ENCODE measurements at places on chromosomes 3 and 15. TPM values are rescaled to one million over a fixed set of nuclear protein-coding genes. Genes with fewer than 3 reads are reported as not detected.
A peak's percentile ranks its signal among the peaks of the same experiment; 100 is the strongest.

DNA sequence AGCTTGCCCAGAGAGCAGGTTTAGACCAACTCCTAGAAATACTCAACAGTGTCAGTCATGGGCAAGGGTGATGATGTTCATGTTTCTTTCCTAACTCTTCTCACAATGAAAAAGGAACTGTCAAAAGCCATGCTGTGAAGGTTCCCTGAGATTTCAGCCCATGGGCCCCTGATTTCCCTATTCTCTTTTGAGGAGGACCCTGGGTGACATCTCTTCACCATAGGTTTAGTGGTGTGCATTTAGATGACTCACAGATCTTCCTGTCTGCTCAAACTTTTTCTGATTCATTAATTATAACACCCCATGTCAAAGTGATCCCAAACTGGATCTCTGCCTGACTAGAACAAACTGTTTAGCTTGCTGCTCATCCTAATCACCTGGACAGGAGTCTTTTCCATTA, 108.0 kb downstream of the BBX start:
- no peaks in the 10 kb centered on the region for H3K36me3 ChIP-seq
- H3K4me1 ChIP-seq, result no peaks in the 10 kb centered on the region
- no peaks in the 10 kb centered on the region for H3K27me3 ChIP-seq
- H3K4me3 ChIP-seq, result no peak overlapping the region

IRAK2 gene
- 5.0 TPM for total RNA-seq

DNA sequence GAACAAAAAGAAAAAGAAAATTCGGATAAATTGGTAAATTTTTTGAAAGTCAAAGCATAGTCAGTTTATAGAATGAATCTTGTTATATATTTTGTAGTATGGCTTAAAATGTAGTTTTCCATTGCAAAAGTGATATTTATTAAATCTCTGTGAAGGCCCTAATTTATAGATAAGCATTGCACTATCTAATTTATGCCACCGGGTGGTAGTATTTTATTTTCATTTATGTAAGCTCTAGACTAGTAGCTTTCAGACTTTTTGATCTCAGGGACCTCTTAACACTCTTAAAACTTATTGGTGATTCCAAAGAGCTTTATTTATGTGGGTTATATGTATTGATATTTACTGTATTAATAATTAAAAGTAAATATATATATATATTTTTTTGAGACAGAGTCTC, 133.9 kb upstream of the LRRFIP2 start:
- H3K27me3 ChIP-seq, result no peaks in the 10 kb centered on the region
- no peak overlapping the region for H3K27ac ChIP-seq
- H3K36me3 ChIP-seq, result peaks cover 13% of the 10 kb centered on the region
- no peak for DNase-seq
- no peaks in the 10 kb centered on the region for H3K4me1 ChIP-seq
- H3K4me3 ChIP-seq, result no peak overlapping the region

DNA sequence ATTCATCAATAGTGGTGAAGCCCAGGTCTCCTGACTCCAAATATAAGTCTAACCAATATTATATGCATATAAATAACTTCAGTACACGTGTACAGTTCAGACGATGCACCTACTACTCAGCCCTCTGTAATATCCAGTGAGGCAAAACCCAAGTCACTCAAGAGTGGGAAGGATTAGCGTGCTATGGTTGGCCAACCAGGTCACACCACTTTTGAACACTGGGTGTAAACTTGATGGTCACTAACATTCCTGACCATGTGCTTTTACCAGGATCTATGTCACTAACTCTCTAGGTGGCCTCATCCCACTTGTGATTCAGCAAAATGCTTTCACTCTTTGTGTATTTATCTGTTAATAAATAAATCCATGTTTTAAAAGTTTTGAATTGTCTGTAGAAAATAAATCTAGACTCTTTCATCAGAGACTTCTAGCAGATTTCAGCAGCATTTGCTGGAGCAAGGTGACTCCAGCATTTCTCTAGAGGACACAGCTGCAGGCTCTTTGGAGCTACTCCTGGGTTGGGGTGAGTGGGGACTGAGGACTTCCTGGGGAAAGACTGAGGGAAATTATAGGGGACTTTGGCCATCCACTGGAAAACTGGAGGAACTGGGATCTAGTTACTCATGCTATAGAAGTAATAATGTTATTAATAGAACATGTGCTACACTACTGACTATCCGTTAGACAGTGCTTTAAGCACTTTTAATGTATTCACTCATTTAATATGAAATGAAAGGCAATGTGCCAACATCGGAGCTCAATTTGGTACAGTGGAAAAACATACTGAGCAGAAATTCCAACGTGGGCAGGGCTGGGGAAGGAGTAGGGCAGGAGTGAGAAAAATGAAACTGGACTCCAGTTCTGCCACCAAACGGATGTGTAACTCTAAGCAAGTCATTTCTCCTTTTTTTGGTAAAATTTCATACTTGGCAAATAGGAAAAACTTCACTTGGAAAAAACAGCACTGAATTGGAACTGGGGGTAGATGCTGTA, 97.9 kb downstream of the RORA start:
- H3K27me3 ChIP-seq, result peaks cover 2% of the 10 kb centered on the region
- no peak overlapping the region for H3K4me3 ChIP-seq
- no peak for DNase-seq

DNA sequence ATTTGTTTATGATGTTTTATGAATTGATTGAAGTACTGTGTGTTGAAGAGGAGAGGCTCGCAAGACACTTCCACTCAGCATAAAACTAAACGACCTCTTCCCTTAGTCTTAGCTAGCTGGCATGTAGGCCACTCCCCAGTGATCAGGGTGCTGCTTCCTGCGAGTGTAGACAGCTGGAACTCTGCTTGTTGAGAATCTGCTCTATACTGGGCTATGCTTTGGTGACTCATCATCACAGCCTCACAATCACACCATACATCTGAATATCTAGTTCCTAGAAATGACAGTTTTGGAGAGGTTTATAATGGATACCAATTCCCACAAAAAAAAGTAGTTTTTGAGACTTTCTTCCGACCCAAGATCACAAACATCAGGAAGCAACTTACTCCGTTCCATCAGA, 1.5 kb upstream of the SLC24A5 start:
- H3K4me3 ChIP-seq, result no peak overlapping the region
- no peaks in the 10 kb centered on the region for H3K36me3 ChIP-seq
- peaks cover 2% of the 10 kb centered on the region for H3K27me3 ChIP-seq
- DNase-seq, result no peak

DNA sequence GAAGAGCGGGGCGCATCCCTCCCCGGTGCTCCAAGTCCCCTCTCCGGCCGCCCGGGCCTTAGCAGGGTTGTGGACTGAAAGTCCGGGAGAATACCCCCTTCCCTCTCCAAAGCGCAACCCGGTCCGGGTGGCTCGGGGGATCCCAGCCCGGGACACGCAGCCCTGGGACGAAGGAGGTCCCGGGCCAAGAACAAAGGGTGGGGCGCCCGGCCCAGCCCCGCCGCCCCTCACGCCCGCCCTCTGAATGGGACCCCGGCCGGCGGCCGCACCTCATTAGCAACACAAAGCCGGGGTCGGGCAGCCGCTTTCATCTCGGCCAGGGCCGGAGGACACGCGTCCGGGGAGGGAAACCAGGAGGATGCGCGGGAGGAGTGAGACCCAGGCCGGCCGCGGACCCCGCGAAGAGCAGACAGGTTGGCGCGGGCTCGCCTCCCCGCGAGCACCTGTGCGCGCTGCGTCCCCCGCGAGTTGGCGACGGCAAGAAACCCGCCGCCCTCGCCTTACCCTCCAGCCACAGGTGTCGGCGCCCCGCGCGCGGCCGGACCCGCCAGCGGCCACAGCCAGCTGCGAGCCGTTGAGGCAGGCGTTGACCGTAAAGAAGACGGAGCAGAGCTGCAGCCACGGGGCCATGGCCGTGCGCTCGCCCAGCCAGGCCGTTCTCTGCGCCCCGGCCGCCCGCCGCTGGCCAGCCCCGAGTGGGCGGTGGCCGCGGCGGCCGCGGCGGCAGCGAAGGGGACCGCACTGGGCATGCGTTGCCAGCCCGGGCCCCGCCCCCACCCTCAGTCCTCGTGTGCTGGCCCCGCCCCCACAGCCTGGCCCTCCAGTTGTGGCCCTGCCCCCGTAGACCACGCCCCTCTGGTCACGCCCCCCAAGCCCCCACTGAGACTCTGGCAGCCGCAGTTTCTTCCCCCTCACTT, at the start of gene IL17RD:
IL17RD (minus strand) TSS at position 697 of the 917 bp plus-strand sequence; CDS start at position 630, 67 bp downstream.
- H3K4me3 ChIP-seq, result peak within 1 kb of the TSS; percentile 49
- no peak within 1 kb of the TSS for H3K27ac ChIP-seq
- H3K36me3 ChIP-seq, result no peaks in the 10 kb centered on the region
- no peak for DNase-seq

GRCh38 chr3:17307482-17307881, 422.7 kb downstream of the PLCL2 start:
- peaks cover 2% of the 10 kb centered on the region for H3K36me3 ChIP-seq
- no peak for DNase-seq
- no peaks in the 10 kb centered on the region for H3K4me1 ChIP-seq
- no peak overlapping the region for H3K27ac ChIP-seq

GFM1 gene
- 40.1 TPM for total RNA-seq

NDUFB4 gene
- 59.3 TPM for total RNA-seq

All from T-cell (primary cell).